Fibroblast of mammary gland (primary cell): ENCODE measurements at places on chromosomes 7 and 10.
A peak's percentile ranks its signal among the peaks of the same experiment; 100 is the strongest.

- DNase-seq = no peak
Observed at GRCh38 chr7:111694376-111694775, 132.1 kb upstream of the IMMP2L start.

DNA sequence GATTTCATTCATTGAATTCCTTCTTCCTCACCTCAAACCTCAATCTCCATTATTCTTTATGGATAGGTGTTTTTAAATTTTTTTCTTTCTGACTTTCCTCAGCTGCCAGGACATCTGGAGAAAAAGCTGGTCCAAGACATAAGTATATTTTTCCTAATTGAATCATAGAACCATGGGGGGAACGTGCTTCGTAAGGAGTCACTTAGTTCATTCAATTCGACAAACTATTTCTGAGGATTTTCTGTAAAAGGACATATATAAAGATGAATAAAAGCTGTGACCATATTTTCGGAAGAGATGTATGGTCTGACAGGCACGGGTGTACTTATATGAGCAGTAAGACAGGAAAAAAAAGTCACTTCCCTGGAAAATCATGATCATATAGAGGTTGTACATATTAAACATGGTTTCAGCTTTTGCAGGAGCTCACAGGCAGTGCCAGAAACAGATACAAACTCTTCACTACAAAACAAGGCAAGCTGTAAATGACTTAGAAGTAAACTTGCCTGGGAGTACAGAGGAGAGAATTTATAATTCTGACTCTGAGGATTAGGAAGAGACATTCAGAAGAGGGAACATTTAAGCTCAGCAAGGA is 88.2 kb upstream of the EGR2 start:
- DNase-seq = no peak

DNA sequence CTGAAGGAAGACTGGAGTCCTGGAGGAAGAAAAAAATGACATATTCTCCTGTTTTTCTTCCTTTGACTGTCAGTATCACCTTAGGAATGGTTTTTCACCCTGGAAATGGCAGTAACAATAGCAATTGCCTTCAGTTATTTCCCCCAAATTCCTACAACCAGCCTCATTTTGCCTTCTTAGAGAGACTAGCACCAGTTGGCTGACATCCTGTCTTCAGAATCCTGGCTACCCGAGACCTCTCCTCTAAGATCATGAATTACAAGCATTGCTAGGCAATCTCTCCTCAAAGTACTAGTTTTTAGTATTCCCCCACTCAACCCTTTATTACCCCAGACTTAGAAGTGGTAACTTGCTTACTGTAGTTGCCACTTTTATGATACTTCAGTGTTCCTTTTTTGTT is 53.4 kb downstream of the TAS2R16 start:
- no peak for DNase-seq

GRCh38 chr10:86341361-86341811 is 25.2 kb downstream of the GRID1 start:
- DNase-seq = no peak

DNA sequence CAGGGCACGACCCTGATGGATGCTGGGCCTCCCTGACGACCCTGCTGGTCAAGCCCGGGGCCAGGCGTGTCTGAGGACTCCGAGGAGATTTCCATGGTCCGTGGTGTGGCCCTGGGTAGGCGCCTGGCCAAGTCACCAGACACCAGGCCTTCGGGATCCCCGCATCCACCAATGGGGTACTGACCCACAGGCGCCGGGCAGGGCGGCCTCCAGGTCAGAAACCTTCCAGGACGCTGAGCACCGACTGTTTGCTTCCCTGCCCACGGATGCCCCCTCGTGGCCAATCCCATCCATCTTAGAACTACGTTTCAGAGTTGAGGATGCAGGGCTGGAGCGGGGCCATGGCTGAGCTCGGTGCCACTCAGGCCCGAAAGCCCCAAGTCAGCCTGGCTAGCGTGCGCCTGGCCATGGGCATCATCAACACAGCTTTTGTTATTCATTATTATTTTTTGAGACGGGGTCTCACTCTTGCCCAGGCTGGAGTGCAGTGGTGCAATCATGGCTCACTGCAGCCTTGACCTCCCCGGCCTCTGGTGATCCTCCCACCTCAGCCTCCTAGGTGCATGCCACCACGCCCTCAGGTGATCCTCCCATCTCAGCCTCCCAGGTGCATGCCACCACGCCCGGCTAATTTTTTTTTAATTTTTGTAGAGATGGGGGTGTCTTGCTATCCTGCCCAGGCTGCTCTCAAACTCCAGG is 7.1 kb upstream of the AMZ1 start:
- peak; percentile 73 for DNase-seq

GRCh38 chr10:117684672-117685211 is 142.2 kb downstream of the EMX2 start:
- peak; percentile 55 for DNase-seq

DNA sequence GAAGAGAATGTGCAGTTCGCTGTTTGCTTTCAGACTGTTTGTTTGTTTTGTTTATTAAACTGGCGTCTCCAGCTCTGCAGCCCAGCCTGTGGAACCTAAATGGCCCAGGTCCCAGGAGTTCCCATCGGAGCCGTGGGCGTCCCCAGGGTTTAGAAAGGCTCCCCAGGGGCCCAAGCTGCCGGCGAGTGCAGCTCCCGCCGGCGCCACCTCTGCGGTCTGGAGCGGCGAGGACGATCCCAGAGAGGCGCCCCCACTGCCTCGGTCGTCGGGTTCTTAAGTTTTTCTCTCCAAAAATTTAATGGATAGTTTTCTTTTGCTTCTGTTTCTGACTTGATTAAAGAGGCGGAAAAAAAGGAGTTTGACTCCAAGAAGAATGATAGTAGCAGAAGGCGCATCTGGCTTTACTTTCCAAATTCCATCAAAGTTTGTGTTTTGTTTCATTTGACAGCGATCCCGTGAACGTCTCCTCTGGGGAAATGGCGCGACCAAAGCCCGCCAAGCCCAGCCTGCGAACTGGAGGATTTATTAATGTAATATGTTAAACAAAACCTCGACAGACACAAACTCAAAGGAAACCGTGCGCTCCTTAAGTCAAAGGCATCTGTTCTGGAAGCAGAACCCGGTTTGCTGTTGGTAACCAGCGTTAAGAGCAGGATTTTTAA is 718 bp upstream of the FZD1 start:
- no peak for DNase-seq
